Tibial artery (tissue), 4 donors: ENCODE measurements at places on chromosomes 16 and 17.

GRCh38 chr17:2331303-2331702 is 5.0 kb downstream of the TSR1 start:
- no peak overlapping the region for H3K27ac ChIP-seq
- peaks cover 79% of the 10 kb centered on the region for H3K36me3 ChIP-seq
- no peak overlapping the region for H3K4me3 ChIP-seq
- no peak for DNase-seq

DNA sequence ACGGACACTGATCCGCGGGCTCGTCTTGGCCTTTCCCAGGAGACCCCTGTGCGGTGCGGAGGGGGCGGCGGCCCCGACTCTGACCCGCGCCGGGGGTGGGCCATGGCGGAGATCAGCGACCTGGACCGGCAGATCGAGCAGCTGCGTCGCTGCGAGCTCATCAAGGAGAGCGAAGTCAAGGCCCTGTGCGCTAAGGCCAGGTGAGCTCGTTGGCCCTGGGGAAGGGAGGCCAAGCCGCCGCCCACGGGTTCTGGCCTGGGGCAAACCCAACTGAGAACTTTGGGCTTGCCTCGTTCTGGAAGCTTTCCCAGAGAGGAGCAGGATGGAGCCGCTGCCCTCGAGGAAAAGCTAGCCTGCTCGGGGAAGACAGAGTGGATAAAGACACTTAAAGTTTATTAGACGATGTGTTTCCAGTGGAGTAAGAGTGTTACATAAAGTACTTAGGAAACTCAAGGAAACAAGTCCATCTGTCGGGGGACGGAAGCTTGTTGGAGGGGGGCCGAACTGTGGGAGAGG is 540 bp downstream of the PPP4C start:
- peak overlapping the region; percentile 90 for H3K27ac ChIP-seq
- DNase-seq, result no peak
- no peaks in the 10 kb centered on the region for H3K27me3 ChIP-seq
- peaks cover 61% of the 10 kb centered on the region for H3K36me3 ChIP-seq

DNA sequence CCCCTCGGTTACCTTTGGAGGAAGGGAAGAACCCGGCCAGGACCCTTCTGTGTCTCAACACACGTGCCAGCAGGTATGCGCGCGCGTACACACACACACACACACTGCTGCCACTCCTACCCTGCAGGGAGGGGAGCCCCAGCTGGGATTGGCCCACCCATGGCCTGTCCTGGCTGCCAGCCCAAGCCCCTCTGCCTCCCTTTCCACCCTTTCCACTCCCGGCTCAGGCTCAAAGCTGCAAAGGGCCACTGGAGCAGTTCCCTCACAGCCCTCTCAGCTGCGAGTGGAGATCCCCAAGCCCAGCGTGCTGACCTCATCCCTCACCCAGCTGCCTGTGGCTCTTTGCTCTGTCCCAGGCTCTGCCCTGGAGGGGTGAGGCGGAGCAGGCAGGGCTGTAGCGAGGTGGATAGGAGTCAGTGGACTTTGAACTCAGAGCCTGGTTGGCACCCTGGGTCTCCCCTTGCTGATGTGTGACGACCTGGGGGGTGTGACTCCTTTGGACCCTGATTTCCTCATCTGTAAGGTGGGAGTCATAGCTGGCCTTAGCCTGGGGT is 14.5 kb downstream of the KIF19 start:
- no peak overlapping the region for H3K27ac ChIP-seq
- no peak overlapping the region for H3K4me3 ChIP-seq

DNA sequence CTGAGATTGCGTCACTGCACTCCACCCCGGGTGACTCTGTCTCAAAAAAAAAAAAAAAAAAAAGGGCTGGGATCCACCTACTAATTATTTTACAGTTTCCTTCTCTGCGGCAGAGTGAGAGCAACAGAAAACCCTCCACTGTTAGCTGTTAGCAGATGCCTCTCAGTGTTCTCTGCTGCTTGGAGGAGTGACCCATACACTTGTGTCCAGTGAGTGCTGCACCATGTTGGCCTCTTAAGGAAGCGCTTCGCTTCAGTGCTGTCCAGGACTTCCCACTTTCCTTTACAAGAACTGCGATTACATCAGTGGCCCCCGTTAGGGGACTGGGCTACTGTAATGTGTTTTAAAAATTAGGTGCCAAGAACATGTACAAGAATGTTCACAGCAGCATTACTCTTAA is 18.4 kb upstream of the CLEC18B start:
- H3K4me1 ChIP-seq, result no peaks in the 10 kb centered on the region
- H3K36me3 ChIP-seq, result no peaks in the 10 kb centered on the region
- no peak overlapping the region for H3K27ac ChIP-seq

DNA sequence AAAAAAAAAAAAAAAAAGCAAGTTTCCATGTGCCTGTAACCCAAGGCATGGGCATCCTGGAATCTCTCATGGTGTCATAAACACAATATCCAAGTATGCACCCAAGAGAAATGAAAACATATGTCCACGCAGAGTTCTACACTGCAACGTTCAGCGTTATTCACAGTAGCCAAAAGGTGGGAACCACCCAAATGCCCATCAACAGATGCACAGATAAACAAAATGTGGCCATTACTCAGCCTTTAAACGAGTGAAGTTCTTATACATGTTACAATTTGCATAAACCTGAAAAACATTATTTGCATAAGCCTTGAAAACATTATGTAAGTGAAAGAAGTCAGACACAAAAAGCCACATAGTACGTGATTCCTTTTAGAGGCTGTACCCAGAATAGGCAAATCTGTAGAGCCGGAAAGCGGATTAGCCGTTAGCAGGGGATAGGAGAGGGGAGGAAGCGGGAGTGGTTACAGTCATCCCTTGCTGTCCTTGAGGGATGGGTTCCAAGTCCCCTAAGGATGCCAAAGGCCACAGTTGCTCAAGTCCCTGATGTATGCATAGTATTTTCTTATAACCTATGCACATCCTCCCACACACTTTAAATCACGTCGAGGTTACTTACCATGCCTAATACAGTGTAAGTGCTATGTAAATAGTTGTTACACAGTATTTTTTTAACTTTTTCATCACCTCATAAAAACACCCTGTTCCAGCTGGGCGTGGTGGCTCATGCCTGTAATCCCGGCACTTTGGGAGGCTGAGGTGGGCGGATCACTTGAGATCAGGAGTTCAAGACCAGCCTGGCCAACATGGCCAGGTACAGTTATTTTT is 47.3 kb upstream of the DNAH17 start:
- no peaks in the 10 kb centered on the region for H3K4me1 ChIP-seq
- DNase-seq, result no peak
- no peak overlapping the region for H3K4me3 ChIP-seq
- H3K36me3 ChIP-seq, result no peaks in the 10 kb centered on the region
- H3K27ac ChIP-seq, result no peak overlapping the region

GRCh38 chr16:23801378-23801777 is 34.4 kb upstream of the PRKCB start:
- no peaks in the 10 kb centered on the region for H3K36me3 ChIP-seq
- peak; percentile 80 for DNase-seq
- no peaks in the 10 kb centered on the region for H3K27me3 ChIP-seq

- H3K36me3 ChIP-seq, result no peaks in the 10 kb centered on the region
- no peaks in the 10 kb centered on the region for H3K4me1 ChIP-seq
- H3K27ac ChIP-seq, result no peak overlapping the region
- H3K4me3 ChIP-seq, result no peak overlapping the region
Measured at GRCh38 chr17:62955841-62956352, 10.1 kb upstream of the TANC2 start.

GRCh38 chr16:11996433-11997330 is 20.1 kb downstream of the SNX29 start:
- H3K36me3 ChIP-seq, result peaks cover 10% of the 10 kb centered on the region
- H3K4me1 ChIP-seq, result no peaks in the 10 kb centered on the region

- no peaks in the 10 kb centered on the region for H3K27me3 ChIP-seq
- peak overlapping the region; percentile 82 for H3K27ac ChIP-seq
- H3K36me3 ChIP-seq, result no peaks in the 10 kb centered on the region
- peaks cover 52% of the 10 kb centered on the region for H3K4me1 ChIP-seq
Measured at GRCh38 chr17:17780922-17781590, 55.7 kb downstream of the SREBF1 start.

DNA sequence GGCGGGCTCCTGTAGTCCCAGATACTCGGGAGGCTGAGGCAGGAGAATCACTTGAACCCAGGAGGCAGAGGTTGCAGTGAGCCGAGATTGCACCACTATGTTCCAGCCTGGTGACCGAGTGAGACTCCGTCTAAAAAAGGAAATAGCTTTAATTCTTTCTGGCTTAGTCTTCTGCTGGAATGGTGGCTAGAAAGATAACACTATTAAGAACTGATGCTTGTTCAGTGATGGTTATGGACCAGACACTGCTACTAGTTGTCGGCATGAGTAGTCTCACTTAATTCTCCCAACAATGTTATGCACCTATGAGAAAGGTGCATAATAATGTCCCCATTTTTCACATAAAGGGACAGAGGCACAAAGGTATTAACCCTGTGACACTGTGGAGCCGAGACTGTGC is 188.7 kb downstream of the HS3ST3A1 start:
- H3K4me3 ChIP-seq, result no peak overlapping the region
- no peaks in the 10 kb centered on the region for H3K27me3 ChIP-seq
- no peak overlapping the region for H3K27ac ChIP-seq
- H3K36me3 ChIP-seq, result no peaks in the 10 kb centered on the region

GRCh38 chr17:58351182-58351581 is 819 bp downstream of the SUPT4H1 start:
- peaks cover 46% of the 10 kb centered on the region for H3K36me3 ChIP-seq
- DNase-seq, result no peak
- H3K4me1 ChIP-seq, result peaks cover 20% of the 10 kb centered on the region

DNA sequence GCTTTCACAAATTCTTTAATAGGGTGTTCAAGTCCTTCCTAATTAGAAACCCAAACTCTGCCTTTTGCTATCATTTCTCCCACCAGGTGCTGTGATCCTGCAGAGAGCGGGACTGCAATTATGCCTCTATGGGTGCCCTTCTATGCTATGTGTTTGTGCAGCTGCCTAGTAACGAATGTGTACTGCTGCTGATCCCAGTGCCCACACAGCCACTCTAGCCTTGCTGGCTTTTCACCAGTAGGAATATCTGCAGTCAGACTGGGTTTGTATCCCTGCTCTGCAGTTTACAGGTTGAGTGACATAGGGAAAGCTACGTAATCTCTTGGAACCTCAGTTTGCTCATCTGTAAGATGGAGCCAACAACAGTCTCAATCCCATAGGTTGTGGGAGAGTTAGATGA is 179.6 kb upstream of the IRX3 start:
- no peak overlapping the region for H3K27ac ChIP-seq
- no peaks in the 10 kb centered on the region for H3K4me1 ChIP-seq
- DNase-seq, result no peak
- no peaks in the 10 kb centered on the region for H3K36me3 ChIP-seq
- H3K27me3 ChIP-seq, result no peaks in the 10 kb centered on the region

DNA sequence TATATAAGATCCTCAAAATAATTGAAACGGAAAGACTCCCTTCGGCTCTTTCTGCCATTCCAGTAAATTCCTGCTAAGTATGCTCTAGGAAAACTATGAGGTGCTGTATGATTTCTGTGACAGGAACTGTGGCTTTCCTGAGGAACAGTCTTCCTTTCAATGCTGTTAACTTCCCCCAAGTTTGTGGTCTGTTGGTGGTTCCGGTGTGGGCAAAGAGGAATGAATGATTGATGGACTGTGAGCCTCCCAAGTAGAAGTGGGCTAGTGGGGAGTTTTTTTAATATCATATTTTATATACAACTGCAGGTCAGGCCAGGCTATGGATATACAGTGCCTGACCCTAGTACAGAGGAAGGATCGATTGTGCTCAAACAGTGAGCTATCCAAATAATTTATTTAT is 560.7 kb upstream of the RBFOX1 start:
- H3K4me3 ChIP-seq, result no peak overlapping the region
- DNase-seq, result no peak
- H3K27me3 ChIP-seq, result no peaks in the 10 kb centered on the region

- no peaks in the 10 kb centered on the region for H3K27me3 ChIP-seq
- no peak overlapping the region for H3K4me3 ChIP-seq
- H3K4me1 ChIP-seq, result peaks cover 19% of the 10 kb centered on the region
Measured at GRCh38 chr17:866568-867103, 84.5 kb downstream of the MRM3 start.

GRCh38 chr16:1430214-1430758 is 592 bp upstream of the PERCC1 start:
- H3K4me1 ChIP-seq, result peaks cover 9% of the 10 kb centered on the region
- no peaks in the 10 kb centered on the region for H3K27me3 ChIP-seq
- H3K4me3 ChIP-seq, result no peak overlapping the region
- peaks cover 4% of the 10 kb centered on the region for H3K36me3 ChIP-seq

- H3K36me3 ChIP-seq, result no peaks in the 10 kb centered on the region
- peaks cover 45% of the 10 kb centered on the region for H3K27me3 ChIP-seq
- peaks cover 3% of the 10 kb centered on the region for H3K4me1 ChIP-seq
- no peak for DNase-seq
Measured at GRCh38 chr16:88886420-88886844, 20.0 kb upstream of the PABPN1L start.

DNA sequence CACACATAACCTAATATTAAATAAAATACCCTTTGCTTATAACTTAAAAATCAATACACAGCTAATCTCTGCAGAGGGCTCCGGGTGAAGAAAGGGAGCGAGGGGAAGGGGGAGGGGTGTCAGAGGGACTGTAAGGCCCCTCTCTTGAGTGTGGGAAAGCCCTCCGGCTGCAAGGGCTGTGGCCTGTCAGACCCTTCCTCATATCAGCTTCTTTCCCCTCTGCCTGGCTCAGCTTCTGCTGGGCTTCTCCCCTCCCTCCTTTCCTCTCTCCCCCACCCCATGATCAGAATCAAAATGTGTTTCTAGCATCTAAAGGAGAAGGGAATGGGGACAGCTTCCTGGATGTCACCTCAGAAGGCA is 4.6 kb upstream of the SCRN2 start:
- H3K36me3 ChIP-seq, result no peaks in the 10 kb centered on the region
- H3K4me1 ChIP-seq, result no peaks in the 10 kb centered on the region
- H3K27me3 ChIP-seq, result no peaks in the 10 kb centered on the region

DNA sequence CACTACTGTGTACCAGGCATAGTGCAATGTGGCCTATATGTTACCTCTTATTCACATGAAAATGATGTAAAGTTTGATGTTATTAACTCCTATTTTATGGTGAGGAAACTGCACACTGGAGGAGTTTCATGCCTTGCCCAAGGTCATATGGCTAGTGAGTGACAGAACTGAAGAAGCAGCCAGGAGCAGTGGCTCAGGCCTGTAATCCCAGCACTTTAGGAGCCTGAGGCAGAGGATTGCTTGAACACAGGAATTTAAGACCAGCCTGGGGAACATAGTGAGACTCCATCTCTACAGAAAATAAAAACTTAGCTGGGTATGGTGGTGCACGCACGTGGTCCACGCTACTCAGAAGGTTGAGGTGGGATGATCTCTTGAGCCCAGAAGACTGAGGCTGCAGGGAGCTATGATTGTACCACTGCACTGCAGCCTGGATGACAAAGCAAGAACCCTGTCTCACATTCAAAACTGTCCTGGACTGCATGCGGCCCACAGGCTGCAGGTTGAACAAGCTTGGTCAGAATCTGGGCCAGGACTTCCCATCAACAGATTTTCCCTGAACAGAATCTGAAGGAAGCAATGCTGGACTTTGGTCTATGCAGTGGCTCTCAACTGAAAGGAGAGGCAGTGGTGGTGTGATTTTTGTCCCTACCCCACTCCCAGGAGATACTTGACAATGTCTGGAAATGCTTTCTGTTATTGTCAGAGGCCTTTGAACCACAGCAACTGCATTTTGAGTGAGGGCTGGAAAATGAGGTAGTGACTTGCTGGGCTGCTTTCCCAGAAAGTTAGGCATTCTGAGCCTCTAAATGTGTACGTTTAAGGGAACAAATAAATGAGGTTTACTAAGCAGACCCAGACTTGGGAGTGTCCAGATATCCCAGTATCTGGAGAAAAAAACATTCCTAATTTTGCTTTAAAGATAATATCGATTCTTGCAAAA is 479.5 kb downstream of the TMEM114 start:
- H3K27me3 ChIP-seq, result no peaks in the 10 kb centered on the region
- H3K36me3 ChIP-seq, result no peaks in the 10 kb centered on the region
- H3K4me1 ChIP-seq, result no peaks in the 10 kb centered on the region

- H3K27me3 ChIP-seq, result no peaks in the 10 kb centered on the region
- H3K4me1 ChIP-seq, result peaks cover 8% of the 10 kb centered on the region
- no peak overlapping the region for H3K27ac ChIP-seq
- DNase-seq, result no peak
Measured at GRCh38 chr16:24535827-24536226, 3.5 kb upstream of the RBBP6 start.
